ENCODE measurements at places on chromosomes 16 and 17.

GRCh38 chr16:86041807-86042206 lies 142.8 kb downstream of the IRF8 start:
- H3K4me1 ChIP-seq = no peaks in the 10 kb centered on the region
- H3K4me3 ChIP-seq = no peak overlapping the region
- no peaks in the 10 kb centered on the region for H3K27me3 ChIP-seq
- H3K36me3 ChIP-seq = no peaks in the 10 kb centered on the region

DNA sequence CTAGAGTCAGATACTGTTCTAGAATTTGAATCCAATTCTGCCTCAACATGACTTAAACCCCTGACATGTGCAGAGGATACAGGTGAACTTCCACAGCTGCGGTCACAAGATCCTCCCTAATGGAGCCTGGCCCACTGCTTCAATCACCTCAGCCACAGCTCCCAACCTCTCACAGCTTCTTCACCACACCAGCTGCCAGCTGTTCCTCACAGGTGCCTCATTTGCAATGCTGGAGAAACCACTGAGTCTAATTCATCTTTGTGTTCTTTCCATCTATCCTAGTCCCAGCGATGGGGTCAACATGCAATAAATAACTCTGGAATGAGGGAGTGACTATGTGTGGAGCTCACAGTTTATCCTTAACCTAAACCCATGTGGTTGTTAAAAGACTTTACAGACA lies 72.0 kb upstream of the MAF start:
- no peaks in the 10 kb centered on the region for H3K27me3 ChIP-seq
- no peaks in the 10 kb centered on the region for H3K4me1 ChIP-seq
- no peak overlapping the region for H3K27ac ChIP-seq
- no peak for DNase-seq
- no peak overlapping the region for H3K4me3 ChIP-seq

DNA sequence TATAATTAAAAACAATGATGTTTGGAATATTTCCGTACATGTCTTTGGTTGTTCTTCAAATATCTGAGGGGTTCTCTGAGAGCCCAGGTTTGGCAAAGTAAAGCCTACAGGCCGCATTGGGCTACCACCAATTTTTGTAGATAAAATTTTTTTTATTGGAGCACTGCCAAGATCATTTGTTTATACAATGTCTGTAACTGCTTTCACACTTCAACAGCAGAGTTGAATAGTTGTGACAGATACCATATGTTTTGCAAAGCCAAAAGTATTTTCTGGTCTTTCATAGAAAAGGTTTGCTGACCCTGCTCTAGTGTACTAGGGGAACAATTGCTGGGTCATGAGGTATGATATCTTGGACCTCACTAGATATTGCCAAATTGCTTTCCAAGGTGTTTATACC lies 10.5 kb downstream of the PPM1D start:
- H3K27me3 ChIP-seq = no peaks in the 10 kb centered on the region
- no peaks in the 10 kb centered on the region for H3K36me3 ChIP-seq
- no peak overlapping the region for H3K27ac ChIP-seq
- no peak overlapping the region for H3K4me3 ChIP-seq
- DNase-seq = no peak

- no peak for DNase-seq
- H3K27me3 ChIP-seq = no peaks in the 10 kb centered on the region
- no peak overlapping the region for H3K4me3 ChIP-seq
- H3K4me1 ChIP-seq = peaks cover 9% of the 10 kb centered on the region
- no peak overlapping the region for H3K27ac ChIP-seq
Observed at GRCh38 chr16:79668502-79668901, 68.0 kb upstream of the MAF start.

DNA sequence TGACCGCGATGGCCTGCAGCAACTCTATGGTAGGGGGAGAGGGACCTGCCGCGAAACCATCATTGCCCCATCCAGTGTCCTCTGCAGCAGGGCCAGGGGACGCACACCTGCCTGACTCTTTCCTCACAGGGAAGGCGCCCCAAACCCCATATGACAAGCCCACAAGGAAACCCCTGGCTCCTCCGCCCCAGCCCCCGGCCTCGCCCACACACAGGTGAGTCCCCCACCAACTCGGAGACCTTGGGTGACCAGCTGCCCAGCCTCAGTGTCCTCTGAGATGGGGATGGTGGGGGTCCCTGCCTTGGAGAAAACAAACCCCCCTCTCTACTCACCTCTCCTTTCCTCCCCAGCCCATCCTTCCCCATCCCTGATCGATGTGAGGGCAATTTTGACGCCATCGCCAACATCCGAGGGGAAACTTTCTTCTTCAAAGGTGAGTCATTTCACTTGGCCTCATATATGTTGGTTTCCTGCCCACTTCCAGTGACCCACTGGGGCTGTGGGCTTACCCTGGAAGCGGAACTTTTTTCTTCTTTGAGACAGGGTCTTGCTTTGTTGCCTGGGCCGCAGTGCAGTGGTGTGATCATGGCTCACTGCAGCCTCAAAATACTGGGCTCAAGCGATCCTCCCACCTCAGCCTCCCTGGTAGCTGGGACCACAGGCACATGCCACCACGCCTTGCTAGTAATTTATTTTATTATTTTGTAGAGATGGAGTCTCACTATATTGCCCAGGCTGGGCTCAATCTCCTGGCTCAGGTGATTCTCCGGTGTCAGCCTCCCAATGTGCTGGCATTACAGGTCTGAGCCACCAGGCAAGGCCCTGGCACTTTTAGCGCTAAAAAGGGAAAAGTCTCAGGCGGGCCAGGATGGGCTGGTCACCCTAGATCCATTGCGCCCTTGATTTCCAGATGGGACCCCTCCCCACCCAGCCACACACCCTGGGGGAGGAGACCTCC lies 8.0 kb upstream of the IL32 start:
- no peak overlapping the region for H3K27ac ChIP-seq
- no peak for DNase-seq
- peaks cover 19% of the 10 kb centered on the region for H3K4me1 ChIP-seq
- H3K36me3 ChIP-seq = no peaks in the 10 kb centered on the region
- peak overlapping the region; percentile 78 for H3K4me3 ChIP-seq

GRCh38 chr16:66475232-66475631 lies 48.1 kb downstream of the BEAN1 start:
- no peaks in the 10 kb centered on the region for H3K27me3 ChIP-seq
- H3K36me3 ChIP-seq = no peaks in the 10 kb centered on the region
- DNase-seq = no peak
- H3K27ac ChIP-seq = no peak overlapping the region
- H3K4me3 ChIP-seq = no peak overlapping the region
- H3K4me1 ChIP-seq = peaks cover 10% of the 10 kb centered on the region

DNA sequence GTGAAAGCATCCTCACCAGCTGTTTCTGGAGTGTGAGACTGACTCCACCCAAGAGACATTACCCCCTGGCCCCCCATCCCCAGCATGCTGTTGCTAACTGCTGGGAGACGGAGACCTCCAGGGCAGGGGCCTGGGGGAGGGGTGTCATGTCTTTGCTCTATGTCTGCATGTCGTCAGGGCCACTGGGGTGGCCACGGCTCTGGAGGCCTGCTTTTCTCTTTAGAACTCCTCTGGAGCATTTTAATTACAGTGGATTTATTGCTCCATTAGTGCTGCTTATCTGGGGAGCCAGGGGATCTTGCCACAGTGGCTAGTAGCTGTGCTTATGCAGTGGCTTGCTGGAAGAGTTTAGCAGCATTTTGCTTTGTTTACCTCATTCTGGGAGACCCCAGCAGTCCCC lies 32.3 kb downstream of the CLEC16A start:
- peaks cover 7% of the 10 kb centered on the region for H3K36me3 ChIP-seq
- H3K4me1 ChIP-seq = peaks cover 17% of the 10 kb centered on the region
- no peaks in the 10 kb centered on the region for H3K27me3 ChIP-seq
- H3K4me3 ChIP-seq = no peak overlapping the region

- H3K36me3 ChIP-seq = no peaks in the 10 kb centered on the region
- no peak for DNase-seq
- H3K4me1 ChIP-seq = peaks cover 25% of the 10 kb centered on the region
- no peak overlapping the region for H3K4me3 ChIP-seq
- H3K27ac ChIP-seq = no peak overlapping the region
Observed at GRCh38 chr16:72873853-72874252, 174.1 kb downstream of the ZFHX3 start.

DNA sequence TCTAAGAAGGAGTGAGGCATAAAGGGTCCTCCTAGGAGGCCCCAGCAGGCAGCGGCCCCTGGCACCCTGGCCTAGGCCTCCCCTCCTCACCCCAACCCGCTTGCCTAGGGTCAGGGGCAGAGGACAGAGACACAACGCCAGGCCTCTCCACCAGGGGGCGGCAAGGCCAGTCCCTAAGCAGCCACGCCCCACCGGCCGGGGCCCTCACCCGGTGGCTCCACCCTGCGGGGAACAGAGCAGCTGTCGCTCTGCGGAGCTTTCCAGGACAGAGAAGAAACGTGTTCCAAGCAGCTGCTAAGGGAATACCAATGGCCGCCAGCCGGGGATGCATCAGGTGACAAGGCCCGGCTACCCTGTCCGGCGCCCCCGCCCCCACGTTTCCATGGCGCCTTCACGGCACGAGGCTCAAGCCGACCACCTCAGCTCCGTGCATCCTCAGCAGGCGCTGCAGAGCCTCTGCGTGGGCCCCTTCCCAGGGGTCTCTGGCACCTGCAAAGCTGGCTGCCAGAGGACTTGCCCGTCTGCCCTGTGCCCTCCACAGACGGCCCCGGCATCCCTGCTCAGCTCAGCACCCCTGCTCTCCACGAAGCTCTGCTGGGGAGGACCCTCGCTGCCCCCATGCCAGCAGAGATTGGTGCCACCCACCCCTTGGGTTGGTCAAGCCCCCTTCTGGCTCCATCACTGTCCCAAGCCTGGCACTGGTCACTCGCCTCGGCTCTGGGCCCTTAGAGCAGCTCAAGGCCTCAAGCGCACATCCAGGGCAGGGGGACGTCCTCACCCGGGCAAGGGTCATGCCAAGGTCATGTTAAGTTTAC lies 5.6 kb downstream of the ZNF598 start:
- H3K27me3 ChIP-seq = no peaks in the 10 kb centered on the region
- no peaks in the 10 kb centered on the region for H3K36me3 ChIP-seq
- H3K4me1 ChIP-seq = peaks cover 58% of the 10 kb centered on the region
- H3K4me3 ChIP-seq = no peak overlapping the region
- H3K27ac ChIP-seq = no peak overlapping the region

- H3K4me3 ChIP-seq = no peak overlapping the region
- H3K27ac ChIP-seq = no peak overlapping the region
- H3K36me3 ChIP-seq = no peaks in the 10 kb centered on the region
- no peaks in the 10 kb centered on the region for H3K27me3 ChIP-seq
Observed at GRCh38 chr16:53968896-53969295, 264.9 kb downstream of the FTO start.

GRCh38 chr17:28115046-28115445 lies 72.6 kb downstream of the NLK start:
- H3K27ac ChIP-seq = no peak overlapping the region
- H3K4me1 ChIP-seq = peaks cover 22% of the 10 kb centered on the region
- H3K4me3 ChIP-seq = no peak overlapping the region
- no peaks in the 10 kb centered on the region for H3K27me3 ChIP-seq
- H3K36me3 ChIP-seq = no peaks in the 10 kb centered on the region
- no peak for DNase-seq

GRCh38 chr17:55274355-55275255 lies 9.8 kb downstream of the HLF start:
- H3K4me1 ChIP-seq = peaks cover 56% of the 10 kb centered on the region
- peak overlapping the region; percentile 54 for H3K27ac ChIP-seq
- no peaks in the 10 kb centered on the region for H3K36me3 ChIP-seq
- H3K4me3 ChIP-seq = no peak overlapping the region

DNA sequence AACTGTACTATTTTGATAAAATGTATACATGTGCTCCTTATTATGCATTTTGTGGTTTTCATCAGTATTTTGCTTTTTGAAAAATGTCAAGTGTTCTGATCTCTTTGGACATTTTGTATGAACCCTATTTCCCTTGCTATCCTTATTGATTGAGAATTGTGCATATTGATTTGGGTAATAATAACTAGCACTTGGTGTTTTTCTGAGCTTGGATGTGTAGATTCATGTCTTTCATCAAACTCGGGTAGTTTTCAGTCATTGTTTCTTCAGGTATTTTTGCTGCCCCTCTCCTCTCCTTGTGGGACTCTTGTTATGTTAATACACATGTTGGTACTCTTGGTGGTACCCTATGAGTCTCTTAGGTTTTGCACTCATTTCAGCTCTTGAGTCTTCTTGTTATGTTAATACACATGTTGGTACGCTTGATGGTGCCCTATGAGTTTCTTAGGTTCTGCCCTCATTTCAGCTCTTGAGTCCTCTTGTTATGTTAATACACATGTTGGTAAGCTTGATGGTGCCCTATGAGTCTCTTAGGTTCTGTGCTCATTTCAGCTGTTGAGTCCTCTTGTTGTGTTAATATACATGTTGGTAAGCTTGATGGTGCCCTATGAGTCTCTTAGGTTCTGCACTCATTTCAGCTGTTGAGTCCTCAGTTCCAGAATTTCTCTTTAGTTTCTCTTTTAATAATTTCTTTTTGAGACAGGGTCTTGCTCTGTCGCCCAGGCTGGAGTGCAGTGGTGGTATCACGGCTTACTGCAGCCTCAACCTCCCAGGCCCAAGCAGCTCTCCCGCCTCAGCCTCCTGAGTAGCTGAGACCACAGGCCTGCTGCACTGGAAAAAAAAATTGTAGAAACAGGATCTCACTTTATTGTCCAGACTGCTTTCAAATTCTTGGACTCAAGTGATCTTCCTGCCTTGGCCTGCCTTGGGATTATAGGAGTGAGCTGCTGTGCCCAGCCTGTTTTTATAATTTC lies 19.3 kb downstream of the ZNF750 start:
- H3K27me3 ChIP-seq = no peaks in the 10 kb centered on the region
- H3K36me3 ChIP-seq = no peaks in the 10 kb centered on the region
- DNase-seq = no peak
- H3K4me1 ChIP-seq = no peaks in the 10 kb centered on the region
- H3K4me3 ChIP-seq = no peak overlapping the region
- H3K27ac ChIP-seq = no peak overlapping the region

DNA sequence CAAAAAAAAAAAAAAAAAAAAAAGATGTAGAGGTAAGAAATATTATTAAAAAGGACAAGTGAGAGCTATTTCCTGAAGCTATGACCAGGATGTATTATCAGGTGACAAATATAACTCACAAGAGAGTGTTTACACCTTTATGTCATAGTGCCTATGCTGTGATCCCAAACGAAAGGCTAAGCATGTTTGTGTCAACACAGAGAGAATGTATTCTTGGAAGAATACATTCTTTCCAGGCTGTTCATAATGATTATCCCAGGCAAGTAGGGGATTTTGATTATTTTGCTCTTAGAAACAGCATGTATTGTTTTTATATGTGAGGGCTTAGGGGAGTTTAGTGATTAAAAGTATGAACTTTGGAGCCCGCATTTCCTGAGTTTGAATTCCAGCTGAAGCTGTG lies 175.0 kb downstream of the SPECC1 start:
- H3K4me1 ChIP-seq = no peaks in the 10 kb centered on the region
- H3K27me3 ChIP-seq = no peaks in the 10 kb centered on the region
- H3K36me3 ChIP-seq = no peaks in the 10 kb centered on the region

GRCh38 chr17:39094607-39095308 lies 56.7 kb downstream of the PLXDC1 start:
- H3K4me1 ChIP-seq = peaks cover 25% of the 10 kb centered on the region
- H3K4me3 ChIP-seq = no peak overlapping the region
- H3K27ac ChIP-seq = no peak overlapping the region
- no peak for DNase-seq

DNA sequence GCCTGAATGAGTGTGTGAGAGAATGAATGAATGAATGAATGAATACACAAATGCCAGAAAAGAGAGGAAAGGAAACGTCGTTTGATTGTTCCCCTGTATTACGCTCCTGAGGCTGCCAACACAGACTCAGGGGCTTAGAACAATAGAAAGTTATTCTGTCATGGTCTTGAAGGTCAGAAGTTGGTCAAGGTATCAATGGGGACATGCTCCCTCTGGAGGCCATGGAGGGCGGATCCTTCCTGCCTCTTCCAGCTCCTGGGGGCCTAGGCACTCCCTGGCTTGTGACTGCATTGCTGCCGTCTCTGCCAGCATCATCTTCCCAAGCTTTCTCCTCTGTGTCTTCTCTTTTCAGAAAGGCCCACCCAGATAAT lies 1.5 kb upstream of the SLC38A8 start:
- no peak for DNase-seq
- H3K4me3 ChIP-seq = no peak overlapping the region
- H3K36me3 ChIP-seq = no peaks in the 10 kb centered on the region
- H3K27me3 ChIP-seq = no peaks in the 10 kb centered on the region
- H3K27ac ChIP-seq = no peak overlapping the region
- H3K4me1 ChIP-seq = no peaks in the 10 kb centered on the region
